ENCODE measurements at places on chromosomes 13 and 19. TPM values are rescaled to one million over a fixed set of nuclear protein-coding genes. Genes with fewer than 3 reads are reported as not detected.

Gene KASH5
- total RNA-seq: not detected

Gene IRGC
- not detected for total RNA-seq

Gene RXFP2
- not detected for total RNA-seq

Gene SIGLEC9
- total RNA-seq: 1.1 TPM

Gene KLK7
- total RNA-seq: not detected

- no peak for DNase-seq
These were observed 92.8 kb upstream of the RAP2A start for GRCh38 chr13:97341135-97341534.

GRCh38 chr13:106286811-106287210 is 248.7 kb downstream of the EFNB2 start:
- no peak for DNase-seq

DNA sequence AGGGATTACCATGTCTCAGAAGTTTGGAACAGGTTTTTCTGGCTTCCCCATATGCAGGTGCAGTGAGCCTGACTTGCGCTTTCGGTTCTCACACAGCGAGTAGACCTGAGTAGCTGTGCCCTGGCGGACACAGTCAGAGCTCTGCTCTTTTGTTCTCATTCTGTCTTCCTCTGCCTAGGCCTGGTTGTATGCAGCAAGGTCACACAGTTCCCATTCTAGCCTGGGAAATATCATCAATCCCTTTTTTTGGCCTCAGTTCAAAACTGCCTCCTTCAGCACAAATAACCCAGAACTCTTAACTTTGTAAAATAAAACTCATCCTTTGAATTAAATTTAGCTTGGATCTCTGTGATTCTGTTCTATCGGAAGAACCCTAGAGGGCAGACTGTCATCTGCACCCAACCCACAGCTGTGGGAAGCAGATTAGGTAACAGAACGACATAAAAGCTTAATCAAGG is 10.2 kb downstream of the OXGR1 start:
- no peak for DNase-seq

DNA sequence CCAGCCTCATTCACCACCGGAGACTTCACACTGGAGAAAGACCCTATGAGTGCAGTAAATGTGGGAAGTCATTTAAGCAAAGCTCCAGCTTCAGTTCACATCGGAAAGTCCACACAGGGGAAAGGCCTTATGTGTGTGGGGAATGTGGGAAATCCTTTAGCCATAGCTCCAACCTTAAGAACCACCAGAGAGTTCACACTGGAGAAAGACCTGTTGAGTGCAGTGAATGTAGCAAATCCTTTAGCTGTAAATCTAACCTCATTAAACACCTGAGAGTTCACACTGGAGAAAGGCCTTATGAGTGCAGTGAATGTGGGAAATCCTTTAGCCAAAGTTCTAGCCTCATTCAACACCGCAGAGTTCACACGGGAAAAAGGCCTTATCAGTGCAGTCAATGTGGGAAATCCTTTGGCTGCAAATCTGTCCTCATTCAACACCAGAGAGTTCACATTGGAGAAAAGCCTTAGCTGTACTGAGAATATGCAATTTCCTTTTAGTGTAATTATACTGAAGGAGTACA is 8.8 kb downstream of the ZNF211 start:
- DNase-seq: no peak

- no peak for DNase-seq
These were observed 82.0 kb downstream of the OLFM4 start for GRCh38 chr13:53110614-53111013.
